ENCODE measurements at places on chromosomes 13 and 19. TPM values are rescaled to one million over a fixed set of nuclear protein-coding genes. Genes with fewer than 3 reads are reported as not detected.

FRY gene
- 4.7 TPM for total RNA-seq

NTN5 gene
- total RNA-seq = 0.50 TPM

ADGRE1 gene
- not detected for total RNA-seq

ZNF723 gene
- not detected for total RNA-seq

PODNL1 gene
- 0.14 TPM for total RNA-seq

PDE4A gene
- 2.1 TPM for total RNA-seq

C19orf85 gene
- not detected for total RNA-seq

VSIG10L gene
- total RNA-seq = 3.5 TPM

NANOS2 gene
- not detected for total RNA-seq

MBD3L2 gene
- total RNA-seq = not detected

ITGBL1 gene
- not detected for total RNA-seq
